Placental pericyte (primary cell): ENCODE measurements at places on chromosomes 7 and 10. TPM values are rescaled to one million over a fixed set of nuclear protein-coding genes. Genes with fewer than 3 reads are reported as not detected.

CALML5 gene
- total RNA-seq = not detected in 2 replicates

STEAP2 gene
- 1.8 and 28.6 TPM in 2 replicates for total RNA-seq

DOCK4 gene
- total RNA-seq = 12.5 and 83.2 TPM in 2 replicates

PALD1 gene
- under 0.01 and 0.29 TPM in 2 replicates for total RNA-seq
